ENCODE measurements at places on chromosomes 2 and 18.
A peak's percentile ranks its signal among the peaks of the same experiment; 100 is the strongest.

- no peak for DNase-seq
Observed at GRCh38 chr2:15931319-15931890, 8.9 kb upstream of the MYCN start.

- DNase-seq, result no peak
Observed at GRCh38 chr18:3175195-3175758, 44.5 kb downstream of the MYOM1 start.

DNA sequence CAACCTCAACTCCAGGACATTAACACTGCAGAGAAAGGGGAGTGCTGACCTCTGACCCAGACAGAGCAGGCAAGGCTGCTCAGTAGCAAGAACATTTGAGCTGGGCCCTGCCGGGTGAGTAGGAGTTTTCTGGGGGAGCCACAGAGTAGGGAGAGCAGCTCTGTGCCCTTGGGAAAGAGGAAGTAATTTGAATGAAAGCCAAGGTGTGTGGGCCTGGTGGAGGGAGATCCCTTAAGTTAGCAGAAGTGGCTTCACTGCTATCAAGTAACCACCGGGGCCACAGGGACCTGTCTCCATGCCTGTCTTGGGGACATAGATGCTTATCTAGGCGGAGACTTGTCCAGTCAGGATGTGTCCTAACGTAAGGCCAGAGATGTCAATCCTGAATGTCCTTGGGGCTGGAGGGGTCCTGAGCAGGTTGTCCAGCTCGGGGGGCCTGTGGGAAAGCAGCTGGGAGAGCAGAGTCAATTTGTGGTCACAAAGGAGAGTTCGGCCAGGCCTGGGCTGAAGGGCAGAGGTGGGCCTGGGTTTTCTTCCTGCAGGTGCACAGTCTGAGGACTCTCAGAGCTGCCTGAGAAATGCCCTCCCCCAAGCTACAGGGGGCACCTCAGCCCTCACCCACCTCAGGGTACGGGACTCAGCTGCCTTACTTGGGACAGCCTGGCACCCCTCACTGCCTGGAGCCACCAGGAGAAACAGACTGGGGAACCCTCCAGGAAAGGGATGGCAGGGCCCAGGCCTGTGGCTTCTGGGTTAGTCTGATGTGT, 15.0 kb upstream of the OTOF start:
- no peak for DNase-seq

DNA sequence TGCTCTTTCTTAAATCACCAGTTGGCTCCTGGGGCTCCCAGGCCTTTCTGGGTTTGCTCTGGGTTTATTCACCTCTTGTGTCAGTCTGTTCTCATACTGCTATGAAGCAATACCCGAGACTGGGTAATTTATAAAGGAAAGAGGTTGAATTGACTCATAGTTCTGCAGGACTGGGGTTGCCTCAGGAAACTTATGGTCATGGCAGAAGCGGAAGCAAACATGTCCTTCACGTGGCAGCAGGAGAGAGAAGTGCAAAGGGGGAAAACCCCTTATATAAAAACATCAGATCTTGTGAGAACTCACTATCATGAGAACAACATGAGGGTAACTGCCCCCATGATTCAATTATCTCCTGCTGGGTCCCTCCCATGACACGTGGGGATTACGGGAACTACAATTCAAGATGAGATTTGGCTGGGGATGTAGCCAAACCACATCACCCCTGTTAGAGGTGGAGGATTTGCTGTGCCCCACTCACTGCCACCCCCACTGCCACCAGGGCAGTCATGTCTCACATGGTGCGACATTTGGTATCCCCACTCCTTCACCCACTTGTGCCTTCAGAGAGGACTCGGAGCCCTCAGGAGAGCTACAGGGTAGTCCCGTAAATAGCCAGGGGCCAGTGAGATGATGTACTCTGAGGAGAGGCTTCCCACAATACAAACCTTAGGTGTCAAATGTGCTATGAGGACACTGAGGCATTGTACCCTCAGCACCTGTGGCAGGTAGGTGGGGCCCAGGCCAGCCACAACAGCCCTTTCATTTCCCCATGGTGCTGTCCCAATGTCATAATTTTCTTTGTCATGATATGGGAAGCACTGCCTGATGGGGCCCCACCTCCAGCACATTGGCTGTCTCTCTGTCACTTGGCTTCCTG, 35.7 kb downstream of the CDC42EP3 start:
- DNase-seq, result no peak

- no peak for DNase-seq
Observed at GRCh38 chr18:26863921-26864497, 1.5 kb downstream of the AQP4 start.

GRCh38 chr2:37892436-37893114, 32.5 kb upstream of the RMDN2 start:
- no peak for DNase-seq

GRCh38 chr2:191366199-191366598, 121.0 kb downstream of the MYO1B start:
- no peak for DNase-seq

GRCh38 chr18:8972116-8972515, 130.4 kb upstream of the NDUFV2 start:
- DNase-seq, result no peak

DNA sequence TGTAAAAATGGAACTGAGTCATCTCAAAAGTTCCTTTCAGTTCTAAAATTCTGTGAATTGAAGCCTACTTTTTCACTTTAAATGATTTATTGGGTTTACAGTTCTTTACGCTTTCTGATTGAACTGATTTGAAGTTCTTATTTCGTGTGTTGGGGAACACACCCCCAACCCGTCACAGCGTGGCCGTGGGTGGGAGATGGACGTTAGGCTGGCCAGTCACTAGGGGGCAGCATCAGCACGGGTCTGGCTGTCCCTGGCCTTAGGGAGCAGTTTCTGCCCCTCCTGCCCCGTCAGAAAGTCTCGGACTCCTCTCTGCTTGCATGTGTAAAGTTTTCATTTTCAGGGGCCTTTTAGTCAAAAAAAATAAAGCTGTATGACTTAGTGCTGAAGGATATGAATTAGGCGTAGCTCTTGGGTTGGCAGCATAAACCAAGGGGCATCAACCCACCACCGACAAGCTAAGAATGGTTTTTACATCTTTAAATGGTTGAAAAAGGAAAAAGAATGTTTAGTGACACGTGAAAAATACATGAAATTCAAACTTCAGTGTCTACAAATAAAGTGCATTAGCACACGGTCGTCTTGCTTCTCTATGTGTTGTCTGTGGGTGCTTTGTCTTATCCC, 63.4 kb downstream of the ZCCHC2 start:
- DNase-seq, result peak; percentile 58

DNA sequence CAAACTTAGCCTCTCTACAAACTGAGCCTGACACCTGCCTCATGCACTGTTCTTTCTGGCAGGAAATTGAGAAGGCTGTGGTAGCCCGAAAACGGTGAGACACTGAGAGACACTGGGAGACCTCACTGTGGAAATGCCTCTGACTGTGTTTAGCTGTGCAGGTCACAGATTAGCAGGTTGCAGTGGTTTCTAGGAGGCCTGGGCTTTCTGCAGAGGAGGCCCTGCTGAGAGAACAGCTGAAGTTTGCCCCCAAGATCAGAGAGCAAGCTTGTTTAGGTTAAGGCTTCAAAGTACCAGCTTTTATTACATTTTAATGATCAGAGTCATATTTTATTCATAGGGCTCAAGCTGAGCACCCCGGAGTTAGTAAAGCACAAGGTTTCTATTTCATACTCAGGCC, 68.7 kb upstream of the LYPD6 start:
- no peak for DNase-seq

GRCh38 chr2:157497638-157498314, 53.9 kb upstream of the CYTIP start:
- DNase-seq, result peak; percentile 53
